Stimulated activated CD4-positive, alpha-beta T cell treated with anti-CD3 and anti-CD28 coated beads, TNF-alpha, amount 100 ng/mL, for 48 hours (primary cell): ENCODE measurements at places on chromosomes 12 and 14.
A peak's percentile ranks its signal among the peaks of the same experiment; 100 is the strongest.

- no peak for DNase-seq
Measured at GRCh38 chr14:24829862-24830261, 195.9 kb upstream of the GZMB start.

- DNase-seq = no peak
Measured at GRCh38 chr14:57869617-57870016, 3.7 kb upstream of the SLC35F4 start.

DNA sequence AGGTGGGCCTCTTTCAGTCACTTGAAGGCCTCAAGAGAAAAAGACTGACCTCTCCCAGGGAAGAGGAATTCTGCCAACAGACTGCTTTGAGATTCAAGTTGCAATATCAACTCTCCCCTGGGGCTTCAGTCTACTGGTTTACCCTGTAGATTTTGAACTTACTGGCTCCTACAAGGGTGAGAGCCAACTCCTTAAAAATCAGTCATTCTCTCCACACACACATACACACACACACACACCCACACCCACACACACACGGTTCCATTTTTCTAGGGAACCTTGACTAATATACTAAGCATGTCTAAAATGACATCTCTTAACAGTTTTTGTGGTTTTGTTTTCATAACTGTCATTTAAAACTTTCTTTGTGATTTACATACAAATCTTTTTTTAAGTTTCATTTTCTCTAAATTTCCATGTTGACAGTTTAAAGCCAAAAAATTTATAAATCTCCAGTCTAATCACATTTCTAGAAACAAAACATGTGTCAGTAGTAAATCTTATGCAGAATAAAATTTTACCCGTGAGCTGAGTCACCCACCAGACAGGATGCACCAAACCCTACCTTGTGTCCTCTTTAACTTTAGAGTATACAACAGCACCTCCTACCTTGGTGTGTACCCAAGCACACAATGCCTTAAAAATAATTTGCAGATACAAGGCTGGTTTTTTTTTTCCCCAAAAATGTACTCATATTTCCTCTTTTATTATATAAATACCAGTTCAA lies 394.6 kb downstream of the AEBP2 start:
- DNase-seq = peak; percentile 11

- no peak for DNase-seq
Measured at GRCh38 chr12:12718853-12719252, 1.7 kb downstream of the CDKN1B start.

- DNase-seq = no peak
Measured at GRCh38 chr12:28209782-28210181, 19.5 kb downstream of the CCDC91 start.

DNA sequence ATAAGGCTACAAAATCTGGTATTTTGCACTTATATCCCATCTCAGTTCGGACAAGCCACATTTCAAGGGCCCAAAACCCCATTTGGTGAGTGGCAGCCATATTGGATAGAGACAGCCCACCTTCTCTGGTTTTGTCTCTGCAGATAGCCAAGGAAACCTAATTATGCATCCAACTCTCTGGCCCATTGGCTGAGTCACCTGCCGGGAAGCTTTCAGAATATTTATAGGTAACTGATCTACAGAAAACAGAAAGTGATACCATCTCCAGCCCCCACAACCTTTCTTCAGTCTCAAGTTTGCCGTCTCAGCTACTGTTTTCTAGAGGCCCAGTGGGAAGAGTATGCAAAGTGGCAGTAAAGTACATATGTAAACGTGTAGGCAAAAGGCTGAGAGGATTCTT lies 33.7 kb upstream of the PPP1CC start:
- DNase-seq = peak; percentile 50

DNA sequence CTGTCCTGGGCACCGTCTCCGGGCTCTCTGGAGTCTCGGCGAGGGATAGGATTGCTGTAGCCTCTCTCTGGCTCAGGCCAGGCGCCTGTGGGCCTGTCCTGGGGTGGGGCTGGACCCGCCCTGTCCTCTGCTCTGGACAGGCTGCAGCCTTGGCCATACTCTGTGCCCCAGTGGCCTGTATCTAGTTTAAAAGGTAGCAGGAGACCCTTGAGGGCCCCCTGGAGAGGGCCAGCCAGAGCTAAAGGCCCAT lies 1.8 kb downstream of the KIF26A start:
- DNase-seq = no peak
